ENCODE measurements at places on chromosomes 2 and 18.
A peak's percentile ranks its signal among the peaks of the same experiment; 100 is the strongest.

DNA sequence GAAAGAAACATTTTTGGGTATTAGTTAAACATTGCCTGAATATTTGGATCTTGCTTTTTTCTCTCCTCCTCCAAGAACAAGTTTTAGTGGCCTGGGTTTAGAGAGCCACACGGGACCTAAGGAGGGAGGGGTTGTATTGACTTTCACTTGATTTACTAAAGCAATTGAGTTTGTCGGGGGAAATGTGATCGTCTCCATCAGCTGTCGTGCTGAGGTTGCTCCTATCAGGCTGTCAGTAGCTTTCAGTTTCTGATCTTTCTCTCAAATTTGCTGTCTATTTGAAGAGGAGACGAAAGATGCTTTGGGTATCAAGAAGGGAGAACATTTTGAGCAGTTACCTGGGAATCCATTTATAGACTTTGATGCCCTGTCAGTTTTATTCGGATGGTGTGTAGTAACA is 106.0 kb downstream of the SETBP1 start:
- DNase-seq: no peak

DNA sequence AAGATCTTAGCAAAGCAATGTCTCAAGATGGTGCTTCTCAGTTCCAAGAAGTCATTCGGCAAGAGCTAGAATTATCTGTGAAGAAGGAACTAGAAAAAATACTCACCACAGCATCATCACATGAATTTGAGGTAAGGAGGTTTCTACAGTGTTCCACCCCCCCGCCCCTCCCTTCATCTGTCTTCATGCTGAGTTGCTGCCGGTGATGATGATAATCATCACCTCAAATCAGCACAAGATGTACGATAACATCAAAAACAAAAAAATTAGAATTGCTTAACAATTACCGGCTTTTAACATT is 14.6 kb downstream of the UGP2 start:
- DNase-seq: no peak

DNA sequence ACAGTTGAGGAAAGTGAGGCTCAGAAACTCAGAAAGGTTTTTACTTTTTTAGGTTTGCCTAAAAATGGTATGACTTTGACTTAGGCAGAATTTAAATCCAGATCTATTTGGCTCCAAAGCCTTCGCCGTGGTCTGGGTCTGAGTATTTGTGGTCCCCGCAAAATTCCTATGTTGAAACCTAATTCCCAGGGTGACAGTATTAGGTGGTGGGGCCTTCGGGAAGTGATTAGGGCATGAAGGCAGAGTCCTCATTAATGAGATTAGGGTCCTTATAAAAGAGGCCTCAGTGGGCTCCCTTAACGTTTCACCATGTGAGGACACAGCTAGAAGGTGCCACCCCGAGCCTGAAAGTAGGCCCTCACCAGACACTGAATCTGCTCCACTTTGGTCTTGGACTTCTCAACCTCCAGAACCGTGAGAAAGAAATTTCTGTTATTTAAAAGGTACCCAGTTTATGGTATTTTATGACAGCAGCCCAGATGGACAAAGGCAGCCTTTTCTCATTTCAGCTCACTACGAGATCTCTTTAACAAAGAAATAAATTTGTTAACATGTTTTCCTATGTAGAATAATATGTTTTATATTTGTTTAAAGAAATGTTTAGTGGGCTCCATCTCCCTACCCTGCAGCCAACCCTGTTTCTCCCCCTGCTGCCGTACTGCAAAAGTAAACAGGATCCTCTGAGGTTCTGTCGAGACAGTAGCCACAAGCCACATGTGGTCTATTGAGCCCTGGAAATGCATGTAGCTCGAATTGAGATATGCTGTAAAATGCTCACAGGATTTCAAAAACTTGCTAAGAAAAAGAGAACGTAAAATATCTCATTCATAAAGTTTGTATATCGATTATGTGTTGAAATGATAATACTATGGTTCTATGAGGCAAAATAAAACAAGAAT is 80.6 kb downstream of the MOGAT1 start:
- no peak for DNase-seq

- no peak for DNase-seq
These were observed 94.4 kb upstream of the RND3 start for GRCh38 chr2:150581717-150582472.

- DNase-seq: no peak
These were observed 300.1 kb downstream of the TSN start for GRCh38 chr2:122055521-122055931.

DNA sequence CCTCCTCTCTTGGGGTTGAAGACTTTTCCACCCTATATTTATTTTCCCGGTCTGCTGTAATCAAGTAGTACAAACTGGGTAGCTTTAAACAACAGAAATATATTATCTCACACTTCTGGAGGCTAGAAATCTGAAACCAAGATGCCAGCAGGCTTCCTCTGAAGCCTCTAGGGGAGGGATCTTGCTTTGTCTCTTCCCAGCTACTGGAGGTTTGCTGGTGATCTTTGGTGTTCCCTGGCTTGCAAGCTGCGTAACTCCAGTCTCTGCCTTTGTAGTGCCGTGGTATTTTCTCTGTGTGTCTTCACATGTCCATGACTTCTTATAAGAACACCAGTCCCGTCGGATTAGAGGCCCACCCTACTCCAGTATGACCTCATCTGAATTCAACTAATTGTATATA is 44.4 kb downstream of the MYO3B start:
- no peak for DNase-seq

DNA sequence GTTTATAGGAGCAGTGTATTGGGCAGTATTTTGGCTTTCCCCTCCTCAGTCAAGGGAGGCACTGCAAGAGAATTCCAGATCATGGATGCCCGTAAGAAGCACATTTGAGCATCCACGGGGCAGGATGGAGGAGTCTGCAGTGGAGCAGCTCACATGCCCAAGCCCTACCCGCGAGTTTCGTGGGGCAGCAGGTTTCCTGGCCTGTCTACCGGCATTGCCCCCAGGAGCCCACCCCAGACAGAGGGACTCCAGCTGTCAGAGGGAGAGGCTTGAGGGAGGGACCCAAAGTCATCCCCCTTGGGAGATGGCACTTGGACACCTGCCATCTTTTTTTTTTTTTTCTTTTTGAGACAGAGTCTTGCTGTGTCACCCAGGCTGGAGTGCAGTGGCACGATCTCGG is 31.3 kb downstream of the TMEM177 start:
- DNase-seq: no peak

DNA sequence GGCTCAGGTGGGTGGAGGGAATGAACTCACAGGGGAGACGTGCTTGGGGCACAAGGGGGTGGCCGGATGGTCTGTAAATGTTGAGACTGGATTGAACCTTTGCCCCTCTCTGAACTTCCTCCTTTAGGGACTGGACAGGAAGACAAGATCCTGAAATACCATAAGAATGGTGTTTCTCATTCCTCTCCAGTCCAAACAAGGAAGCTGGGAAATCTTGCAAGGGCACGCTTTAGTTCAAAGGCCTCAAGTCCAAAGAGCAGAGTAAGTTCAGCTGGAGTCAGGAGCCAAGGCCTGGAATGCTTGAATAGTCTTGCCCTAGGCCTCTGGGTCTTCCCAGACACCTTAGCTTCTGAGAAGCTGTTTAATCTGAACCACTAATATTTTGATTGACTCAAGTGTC is 52.4 kb upstream of the SIX3 start:
- DNase-seq: no peak

- no peak for DNase-seq
These were observed 78.0 kb downstream of the SOWAHC start for GRCh38 chr2:109692013-109692743.

GRCh38 chr2:50443868-50444630 is 587.9 kb downstream of the NRXN1 start:
- DNase-seq: no peak

GRCh38 chr2:90076311-90076710 is 1384.8 kb downstream of the RPIA start:
- DNase-seq: no peak

DNA sequence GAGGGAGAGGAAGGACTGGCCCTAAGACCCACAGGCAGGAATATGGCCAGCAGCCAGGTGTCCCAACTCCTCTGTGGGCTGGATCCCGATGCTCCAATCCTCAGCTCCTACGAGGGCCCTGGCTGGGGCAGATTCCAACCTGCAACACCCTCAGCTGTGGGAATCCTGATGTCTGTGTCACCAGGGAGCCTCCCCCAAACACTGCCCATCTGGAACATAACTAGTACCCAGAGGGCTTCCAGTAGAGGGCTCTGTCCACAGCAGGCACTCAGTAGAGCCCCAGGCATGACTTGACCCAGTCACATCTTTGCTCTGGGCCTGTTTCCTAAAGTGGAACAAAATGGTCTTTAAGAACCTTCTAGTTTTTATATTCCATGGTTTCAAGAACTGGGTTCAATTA is 20.6 kb upstream of the LOXHD1 start:
- no peak for DNase-seq

DNA sequence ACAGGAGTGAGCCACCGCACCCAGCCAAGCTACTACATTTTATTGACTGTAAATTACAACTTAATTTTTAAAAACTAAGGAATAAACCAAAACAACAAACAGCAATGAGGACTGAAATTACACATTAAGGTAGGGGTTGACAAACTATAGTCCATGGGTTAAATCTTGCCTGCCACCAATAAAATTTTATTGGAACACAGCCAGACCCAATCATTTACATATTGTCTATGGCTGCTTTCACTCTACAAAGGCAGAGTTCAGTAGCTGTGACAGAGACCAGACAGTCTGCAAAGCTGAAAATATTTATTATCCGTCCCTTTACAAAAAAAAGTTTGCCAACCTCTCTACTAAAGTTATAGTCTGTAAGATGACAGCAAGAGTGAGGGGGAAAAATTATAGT is 24.3 kb upstream of the UGP2 start:
- DNase-seq: no peak

GRCh38 chr2:189111063-189111715 is 68.4 kb downstream of the COL5A2 start:
- DNase-seq: no peak

DNA sequence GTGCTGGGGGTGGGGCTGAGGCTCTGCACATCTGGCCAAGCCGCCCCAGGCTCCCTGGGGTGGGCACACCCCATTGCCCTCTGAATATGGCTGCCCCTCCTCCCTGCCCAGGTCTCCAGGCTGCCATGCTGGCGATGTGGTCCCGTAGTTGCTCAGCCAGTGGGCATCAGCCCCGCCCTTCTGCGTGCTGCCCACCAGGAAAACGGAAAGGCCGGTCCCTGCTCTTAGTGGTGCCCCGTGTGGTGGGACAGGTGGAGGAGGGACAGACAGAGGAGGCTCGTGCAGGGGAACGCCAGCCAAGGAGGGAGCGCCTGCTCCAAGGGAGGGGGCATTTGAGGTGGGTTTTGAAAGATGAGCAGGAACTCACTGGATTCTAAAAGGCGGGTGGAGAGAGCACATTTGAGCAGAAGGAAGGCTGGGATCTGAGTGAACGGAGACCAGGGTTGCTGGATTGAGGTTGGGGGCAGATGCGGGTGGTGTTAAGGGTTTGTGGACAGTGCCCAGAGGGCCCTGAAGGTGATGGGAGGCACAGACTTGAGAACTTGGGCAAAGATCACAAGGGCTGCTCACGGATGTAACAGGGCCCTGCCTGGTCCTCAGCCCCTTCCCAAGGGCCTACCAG is 6.7 kb upstream of the B3GNT7 start:
- no peak for DNase-seq

DNA sequence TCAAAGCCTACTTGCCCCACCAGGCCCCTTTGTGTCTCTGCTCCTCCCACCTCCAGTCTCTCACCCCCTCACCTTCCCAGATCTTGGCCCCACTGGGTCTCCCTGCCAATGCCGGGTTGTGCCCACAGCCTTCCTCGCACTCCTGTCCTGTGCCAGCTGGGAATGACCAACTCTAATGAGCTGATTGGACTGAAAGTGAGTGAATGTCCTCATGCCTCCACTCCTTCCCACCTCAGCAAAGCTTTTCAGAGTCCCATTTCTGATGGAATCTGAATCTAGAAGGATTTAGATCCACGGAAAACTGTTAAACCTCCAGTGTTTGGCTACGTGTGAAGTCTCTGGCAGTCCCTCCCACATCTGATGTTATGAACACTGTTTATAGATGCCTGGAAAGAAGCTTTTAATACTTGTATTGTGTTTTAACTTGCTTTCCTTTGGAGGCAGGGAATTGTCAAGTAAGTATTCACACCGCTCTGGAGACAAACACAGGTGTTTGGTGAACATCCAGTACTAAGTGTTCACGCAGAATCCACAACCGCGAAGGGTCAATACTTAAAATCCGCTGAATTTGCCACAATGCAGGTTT is 103.9 kb downstream of the RTN4 start:
- DNase-seq: no peak

- DNase-seq: no peak
These were observed 180.9 kb upstream of the TWIST2 start for GRCh38 chr2:238667008-238667407.

- peak; percentile 56 for DNase-seq
These were observed 88.5 kb downstream of the DYNAP start for GRCh38 chr18:54679318-54680149.

GRCh38 chr18:60804415-60804814 is 431.8 kb upstream of the MC4R start:
- DNase-seq: no peak

GRCh38 chr18:48989304-48990303 is 38.8 kb upstream of the SMAD7 start:
- DNase-seq: no peak

GRCh38 chr2:120675460-120676130 is 60.1 kb upstream of the GLI2 start:
- peak; percentile 21 for DNase-seq
